ENCODE measurements at places on chromosomes 1 and 21. TPM values are rescaled to one million over a fixed set of nuclear protein-coding genes. Genes with fewer than 3 reads are reported as not detected.

CDK11A gene
- 56.1 TPM for total RNA-seq

OR2M3 gene
- total RNA-seq, result not detected

COG2 gene
- 23.1 TPM for total RNA-seq

GPBP1L1 gene
- 146 TPM for total RNA-seq

RGL1 gene
- 37.6 TPM for total RNA-seq

HSD3B2 gene
- total RNA-seq, result not detected

FCGR2B gene
- total RNA-seq, result 31.9 TPM

DNA sequence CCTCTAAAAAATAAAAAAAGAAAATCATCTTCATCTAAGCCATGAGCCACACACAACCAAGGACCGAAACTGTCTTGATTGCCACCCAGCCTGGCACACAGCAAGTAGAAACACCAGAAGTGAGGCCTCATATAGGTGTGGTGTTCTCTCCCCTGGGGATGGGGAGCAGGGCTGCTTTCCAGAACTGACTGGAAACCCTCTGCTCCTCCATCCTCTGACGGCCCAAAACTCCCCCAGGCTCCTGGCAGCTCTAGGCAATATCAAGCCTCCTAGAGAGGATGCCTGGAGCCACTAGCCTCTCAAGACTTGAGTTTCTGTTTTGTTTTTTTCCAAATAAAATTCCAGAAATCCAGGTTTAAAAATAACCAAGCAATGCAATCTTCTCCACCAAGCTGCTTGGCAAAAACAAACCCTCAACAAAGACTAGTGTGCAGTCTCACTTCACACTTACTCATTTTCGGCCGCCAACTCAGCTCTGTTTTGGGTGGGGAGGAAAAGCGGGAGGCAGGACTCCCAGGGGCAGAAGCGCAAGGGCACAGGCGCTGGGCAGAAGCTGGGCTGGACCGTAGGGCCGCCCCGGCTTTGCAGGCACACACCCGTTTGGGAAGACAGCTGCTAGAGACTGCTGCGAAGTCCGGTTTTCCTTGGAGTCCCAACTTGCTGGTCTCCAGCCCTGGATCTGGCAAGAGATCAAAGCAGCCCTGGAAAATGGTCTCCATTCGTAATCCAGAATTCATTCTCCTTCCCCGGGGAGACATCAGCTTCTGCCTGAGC lies 78.2 kb upstream of the CAPZB start:
- H3K4me3 ChIP-seq, result no peak overlapping the region
- no peaks in the 10 kb centered on the region for H3K27me3 ChIP-seq
- peak; percentile 49 for DNase-seq
- H3K36me3 ChIP-seq, result no peaks in the 10 kb centered on the region

DNA sequence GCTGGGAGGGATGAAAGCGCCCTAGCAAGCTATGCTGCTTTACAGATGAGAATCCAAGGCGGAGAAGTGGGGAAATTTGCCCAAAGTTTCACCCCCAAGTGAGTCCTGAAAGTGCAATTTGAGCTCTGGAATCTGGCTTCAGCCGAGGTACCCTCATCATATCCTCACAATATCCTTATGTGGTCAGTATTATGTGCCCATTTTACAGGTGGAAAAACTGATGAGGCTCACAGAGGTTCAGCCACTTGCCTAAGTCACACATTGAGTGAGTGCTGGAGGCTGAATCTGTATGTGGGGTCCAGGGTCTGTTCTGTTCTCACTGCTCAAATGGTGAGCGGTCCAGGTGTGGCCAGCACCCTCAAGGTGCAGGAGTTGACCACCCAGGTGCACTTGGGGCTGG lies 85.3 kb downstream of the MATN1 start:
- no peak overlapping the region for H3K27ac ChIP-seq
- no peak for DNase-seq
- no peak overlapping the region for H3K4me3 ChIP-seq
- peaks cover 4% of the 10 kb centered on the region for H3K27me3 ChIP-seq
- no peaks in the 10 kb centered on the region for H3K4me1 ChIP-seq

GRCh38 chr1:245085508-245086095 lies 69.2 kb upstream of the KIF26B start:
- no peak overlapping the region for H3K27ac ChIP-seq
- H3K27me3 ChIP-seq, result no peaks in the 10 kb centered on the region
- no peaks in the 10 kb centered on the region for H3K36me3 ChIP-seq
- no peak overlapping the region for H3K4me3 ChIP-seq
- DNase-seq, result no peak
- H3K4me1 ChIP-seq, result no peaks in the 10 kb centered on the region

DNA sequence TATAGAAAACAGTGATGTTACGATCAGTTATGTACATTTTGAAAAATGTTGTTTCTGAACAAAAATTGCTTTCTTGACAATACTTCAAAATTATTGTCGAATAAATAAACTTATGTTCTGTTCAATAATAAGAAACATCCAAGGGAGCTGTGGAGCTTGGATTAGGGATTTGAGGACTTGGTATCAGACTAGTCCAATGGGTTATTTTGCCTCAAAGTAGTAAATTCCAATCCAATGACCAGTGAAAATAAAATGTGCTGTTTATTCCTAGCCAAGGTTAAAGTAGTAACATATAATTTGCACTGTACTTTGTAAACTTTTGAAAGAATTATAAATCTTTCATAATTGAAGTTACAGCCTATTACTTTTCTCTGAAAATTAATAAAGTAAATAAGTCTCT lies 79.1 kb upstream of the IVNS1ABP start:
- no peaks in the 10 kb centered on the region for H3K36me3 ChIP-seq
- no peak overlapping the region for H3K27ac ChIP-seq
- H3K27me3 ChIP-seq, result no peaks in the 10 kb centered on the region

DNA sequence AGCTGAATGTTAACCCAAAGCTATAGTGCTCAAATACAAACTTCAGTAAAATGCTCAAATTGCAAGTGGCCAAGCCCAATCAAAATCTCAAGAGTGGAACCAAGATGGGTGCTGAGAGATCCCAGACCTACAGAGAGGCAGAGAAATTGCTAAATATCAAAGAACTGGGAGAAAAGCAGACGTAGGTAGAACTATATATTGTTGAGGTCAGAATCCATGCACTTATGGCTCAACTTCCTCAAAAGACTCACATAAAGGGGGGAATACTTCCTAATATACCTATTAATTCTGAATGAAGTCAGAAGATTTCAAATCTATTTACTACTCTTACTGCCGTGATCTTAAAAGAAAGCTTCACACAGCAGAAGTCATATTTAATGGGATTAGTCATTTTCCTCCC lies 65.2 kb downstream of the PUM1 start:
- H3K4me3 ChIP-seq, result no peak overlapping the region
- no peaks in the 10 kb centered on the region for H3K27me3 ChIP-seq
- DNase-seq, result no peak
- H3K27ac ChIP-seq, result no peak overlapping the region
- H3K36me3 ChIP-seq, result peaks cover 43% of the 10 kb centered on the region
- no peaks in the 10 kb centered on the region for H3K4me1 ChIP-seq

Measured in lower lobe of right lung (tissue), 2 donors.